Stimulated activated CD4-positive, alpha-beta T cell treated with anti-CD3 and anti-CD28 coated beads, Interleukin-15, amount 100 ng/mL, for 48 hours (primary cell): ENCODE measurements at places on chromosomes 7 and 10.

DNA sequence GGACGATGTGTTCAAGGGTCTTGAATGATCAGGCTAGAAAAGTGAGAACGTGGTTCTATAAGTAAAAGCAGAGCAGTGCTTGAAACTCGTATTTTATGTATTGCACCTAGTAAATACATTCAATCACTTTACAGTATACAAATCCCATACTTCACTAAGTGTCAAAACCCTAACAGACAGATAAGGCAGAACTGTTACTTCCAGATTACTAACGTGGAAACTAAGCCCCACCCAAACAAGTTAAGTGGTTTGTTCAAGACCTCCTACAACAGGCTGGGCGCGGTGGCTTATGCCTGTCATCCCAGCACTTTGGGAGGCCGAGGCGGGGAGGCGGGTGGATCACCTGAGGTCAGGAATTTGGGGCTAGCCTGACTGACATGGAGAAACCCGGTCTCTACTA lies 9.2 kb upstream of the MYO1G start:
- no peak for DNase-seq

DNA sequence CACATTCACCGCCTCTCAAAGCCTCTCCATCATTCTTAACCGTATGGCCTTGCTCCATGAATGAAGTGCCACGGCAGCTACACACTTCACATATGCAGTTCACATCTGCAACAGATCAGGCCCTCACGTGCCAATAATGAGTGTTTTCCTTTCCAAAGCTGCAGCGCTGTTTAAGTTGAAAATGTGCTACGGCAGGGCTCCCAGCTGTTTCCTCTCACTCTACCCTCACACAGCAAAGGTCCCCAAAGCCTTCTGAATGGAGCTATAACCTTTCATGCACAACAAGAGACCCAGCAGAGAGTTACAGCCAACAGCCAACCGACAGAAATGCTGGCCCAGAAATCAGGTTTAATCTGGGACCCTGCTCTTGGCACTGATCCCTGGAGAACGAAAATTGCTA lies 236.1 kb downstream of the ELMO1 start:
- DNase-seq, result no peak

DNA sequence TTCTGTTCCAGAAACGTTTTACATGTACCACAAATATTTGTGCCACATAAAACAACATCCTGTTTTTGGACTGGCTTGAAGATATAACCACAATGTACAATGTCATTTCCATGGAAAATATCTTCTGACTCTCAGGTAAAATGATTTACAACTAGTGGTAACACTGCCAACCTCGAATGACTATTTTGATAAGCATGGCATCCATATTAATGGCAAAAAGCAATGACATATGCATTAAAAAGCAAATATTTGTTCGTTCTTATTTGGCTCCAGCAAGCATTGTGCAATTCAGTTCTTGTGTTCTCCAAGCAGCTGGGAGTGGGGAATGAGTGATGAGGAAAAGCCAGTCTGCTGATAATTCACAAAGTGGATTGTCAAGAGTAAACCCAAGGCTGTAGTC lies 289.0 kb downstream of the PLXDC2 start:
- DNase-seq, result no peak

DNA sequence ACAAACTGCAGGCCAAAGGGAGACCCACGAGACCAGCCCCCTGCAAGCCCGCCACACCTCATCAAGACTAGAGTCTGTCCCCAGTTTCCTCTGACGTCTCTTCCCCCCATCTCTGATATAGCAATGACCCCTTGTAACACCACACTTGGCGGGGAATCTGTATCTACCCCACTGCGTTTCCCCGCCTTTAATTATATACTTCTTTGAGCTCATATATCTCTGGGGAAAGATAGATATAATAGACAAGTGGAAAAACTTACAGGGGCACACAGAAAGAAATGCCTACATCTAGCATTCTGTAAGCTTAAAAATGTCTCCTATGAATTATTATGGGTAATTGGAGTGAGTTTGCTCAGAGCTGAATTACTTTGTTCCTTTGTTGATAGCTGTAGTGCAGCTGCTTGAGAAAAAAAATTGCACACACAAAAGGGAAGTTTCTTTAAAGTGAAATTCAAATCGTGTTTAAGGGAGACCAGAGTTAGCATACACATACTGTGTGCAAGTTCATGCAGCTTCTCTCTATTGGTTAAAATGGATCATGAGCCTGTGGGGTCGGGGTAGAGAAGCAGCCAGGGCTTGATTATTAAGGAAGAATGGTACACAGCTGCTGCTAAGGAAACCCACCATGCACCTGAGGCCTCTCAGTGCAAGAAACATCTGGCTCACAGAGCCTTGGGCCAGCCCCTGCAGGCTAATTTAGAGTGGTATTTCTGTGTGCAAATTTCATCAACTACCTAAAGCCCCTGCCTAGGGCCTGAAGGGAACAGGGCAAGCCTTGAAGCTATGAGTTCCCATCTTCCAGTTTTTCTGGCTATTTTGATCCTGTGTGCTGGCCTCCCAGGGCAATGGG lies 32.5 kb downstream of the CDCA7L start:
- no peak for DNase-seq

GRCh38 chr10:31179091-31179680 lies 139.8 kb upstream of the ZEB1 start:
- DNase-seq, result no peak

GRCh38 chr7:45662540-45663166 lies 88.5 kb downstream of the ADCY1 start:
- DNase-seq, result no peak

- peak; percentile 30 for DNase-seq
Observed at GRCh38 chr10:73644015-73644743, 2.9 kb upstream of the MYOZ1 start.

DNA sequence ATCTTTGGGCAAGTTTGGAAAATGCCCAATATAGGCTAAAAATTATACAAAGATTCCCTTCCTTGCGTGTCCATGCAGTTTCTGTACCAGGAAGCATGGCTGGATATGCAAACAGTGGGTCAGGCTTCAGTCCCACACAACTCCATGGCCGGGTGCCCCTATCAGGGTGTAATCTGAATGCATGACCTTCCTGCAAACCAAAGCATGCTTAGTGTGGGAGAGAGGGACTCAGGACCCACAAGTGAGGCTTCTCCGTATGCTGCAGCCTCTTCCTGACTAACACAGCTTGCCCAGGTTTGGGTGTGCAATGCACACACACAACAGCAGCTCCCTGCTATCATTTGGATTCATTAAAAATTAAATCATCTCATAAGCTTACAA lies 8.5 kb downstream of the AKR1B10 start:
- no peak for DNase-seq

GRCh38 chr10:32386623-32387260 lies 39.8 kb upstream of the EPC1 start:
- no peak for DNase-seq

- peak; percentile 58 for DNase-seq
Observed at GRCh38 chr10:103244666-103245271, 918 bp upstream of the RPEL1 start.

DNA sequence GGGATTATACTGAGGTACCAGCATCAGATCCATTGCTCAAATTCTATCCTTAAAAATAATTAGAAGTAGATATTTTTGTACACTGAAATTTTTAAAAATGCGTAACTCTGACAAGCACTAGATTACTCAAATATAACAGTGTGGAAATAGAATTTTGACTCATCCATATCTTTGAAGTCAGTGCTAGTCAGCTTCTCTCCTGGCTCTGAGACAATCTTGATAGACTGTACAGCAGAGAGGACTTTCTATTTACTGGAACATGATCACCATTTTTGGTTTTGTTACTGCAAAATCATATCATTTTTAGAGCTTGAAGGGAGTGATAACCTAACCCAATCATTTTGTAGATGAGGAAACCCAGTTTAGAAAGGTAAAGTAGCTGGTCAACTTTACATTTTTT lies 195.0 kb downstream of the MTERF1 start:
- DNase-seq, result no peak

DNA sequence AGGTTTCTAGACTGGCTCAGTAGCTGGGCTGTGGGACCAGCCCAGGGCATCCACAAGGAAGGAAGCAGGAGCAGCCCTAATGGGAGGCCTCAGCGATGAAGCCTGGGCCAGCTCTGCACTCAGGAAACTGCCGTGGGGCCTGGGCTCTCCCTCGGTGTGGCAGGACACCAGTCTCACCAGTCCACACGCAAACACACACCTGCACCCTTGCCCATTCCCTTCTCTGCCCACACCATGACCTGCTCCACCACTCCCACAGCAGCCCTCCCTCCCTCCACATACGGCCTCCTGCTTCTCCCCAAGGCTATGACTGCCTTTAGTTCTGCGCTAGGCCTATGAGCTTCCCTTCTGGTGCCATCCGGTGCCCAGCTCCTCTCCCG lies 7.1 kb downstream of the FGF8 start:
- no peak for DNase-seq

DNA sequence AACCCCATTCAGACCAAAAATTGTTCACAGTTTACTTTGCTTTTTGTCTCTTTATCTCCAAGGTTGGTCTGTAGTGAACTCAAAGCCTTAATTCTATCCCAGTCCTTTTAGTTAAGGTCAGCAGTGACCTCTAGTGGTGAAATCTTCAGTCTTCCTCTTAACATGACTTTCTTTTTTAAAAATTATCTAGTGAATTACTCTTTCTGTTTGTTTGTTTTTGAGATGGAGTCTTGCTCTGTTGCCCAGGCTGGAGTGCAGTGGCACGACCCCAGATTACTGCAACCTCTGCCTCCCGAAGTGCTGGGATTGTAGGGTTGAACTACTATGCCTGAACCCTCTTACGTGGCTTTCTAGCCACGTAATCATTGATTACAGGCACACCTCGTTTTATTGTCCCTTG lies 25.0 kb downstream of the ZNF487 start:
- DNase-seq, result no peak

DNA sequence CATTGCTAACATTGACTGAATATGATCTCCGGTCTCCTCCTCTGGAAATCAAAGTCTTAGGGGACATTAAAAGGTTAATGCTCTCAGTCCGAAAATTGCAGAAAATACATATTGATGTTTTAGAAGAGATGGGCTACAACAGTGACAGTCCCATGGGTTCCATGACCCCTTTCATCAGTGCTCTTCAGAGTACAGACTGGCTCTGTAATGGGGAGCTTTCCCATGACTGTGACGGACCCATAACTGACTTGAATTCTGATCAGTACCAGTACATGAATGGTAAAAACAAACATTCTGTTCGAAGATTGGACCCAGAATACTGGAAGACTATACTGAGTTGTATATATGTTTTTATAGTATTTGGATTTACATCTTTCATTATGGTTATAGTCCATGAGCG lies 39.2 kb downstream of the SAMD8 start:
- DNase-seq, result no peak

DNA sequence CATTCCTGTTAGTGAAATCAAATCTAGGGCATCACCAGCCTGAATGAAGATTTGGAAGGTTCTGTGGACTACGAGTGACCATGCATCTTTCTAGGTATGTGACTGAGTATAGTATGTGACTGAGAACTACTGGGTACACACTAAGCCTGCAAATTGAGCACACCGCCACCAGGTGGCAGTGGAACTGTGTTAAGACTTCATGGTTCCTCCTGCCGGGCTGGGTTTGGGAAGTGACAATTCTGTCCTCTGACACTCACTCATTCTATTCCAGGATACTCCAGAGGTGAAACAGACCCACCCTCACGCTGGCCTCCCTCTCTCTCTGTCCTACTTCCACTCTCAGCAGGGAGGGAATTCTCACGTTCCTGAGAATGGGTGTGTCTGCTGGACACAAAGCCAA lies 84.0 kb upstream of the TMEM248 start:
- peak; percentile 43 for DNase-seq

DNA sequence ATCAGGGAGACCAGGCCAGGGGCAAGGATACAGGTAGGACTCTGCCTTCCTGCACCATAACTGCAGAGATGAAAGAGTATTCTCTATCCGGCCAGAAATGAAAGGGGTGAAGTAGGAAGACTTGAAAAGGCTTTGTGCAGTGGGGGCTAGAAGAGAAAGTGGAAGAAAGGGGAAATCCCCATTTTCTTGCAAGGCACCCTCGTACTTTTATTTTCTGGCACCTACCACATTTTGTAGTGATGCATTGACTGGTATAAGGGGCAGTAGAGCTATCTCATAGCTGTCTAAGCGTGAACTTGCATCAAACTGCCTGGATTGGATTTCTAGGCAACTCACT lies 752 bp upstream of the CAMK2G start:
- DNase-seq, result no peak

DNA sequence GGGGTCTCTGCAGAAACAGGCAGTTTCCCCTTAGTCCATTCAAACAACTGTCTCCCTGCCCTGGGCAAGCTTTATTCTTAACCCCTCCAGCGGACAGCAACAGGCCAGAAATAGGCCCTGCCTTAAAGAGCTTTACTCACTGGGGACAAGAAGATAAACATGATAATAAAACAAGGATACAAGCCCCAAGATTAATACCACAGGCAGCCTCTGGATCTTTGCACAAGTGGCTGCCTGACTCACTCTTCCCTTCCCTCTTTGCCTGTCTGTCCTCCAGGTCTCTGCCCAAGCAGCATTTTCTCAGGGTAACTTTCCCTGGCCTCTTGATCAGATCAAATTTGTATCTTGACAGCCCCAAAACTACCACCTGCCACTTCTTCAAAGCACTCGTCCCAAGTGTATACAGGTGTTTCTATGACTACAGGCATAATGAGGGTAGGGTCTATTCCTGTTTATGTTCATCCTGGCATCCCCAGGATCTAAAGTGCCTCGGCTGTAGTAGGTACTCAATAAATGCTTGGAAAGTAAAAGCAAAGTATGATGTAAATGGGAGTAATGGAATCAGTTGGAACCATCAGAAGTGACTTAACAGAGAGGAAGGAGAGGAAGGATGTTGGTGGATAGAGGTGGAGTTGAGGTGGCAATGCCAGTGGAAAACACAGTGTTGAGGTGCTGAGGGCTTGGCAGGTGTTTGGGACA lies 7.0 kb upstream of the CAMK2G start:
- DNase-seq, result no peak

DNA sequence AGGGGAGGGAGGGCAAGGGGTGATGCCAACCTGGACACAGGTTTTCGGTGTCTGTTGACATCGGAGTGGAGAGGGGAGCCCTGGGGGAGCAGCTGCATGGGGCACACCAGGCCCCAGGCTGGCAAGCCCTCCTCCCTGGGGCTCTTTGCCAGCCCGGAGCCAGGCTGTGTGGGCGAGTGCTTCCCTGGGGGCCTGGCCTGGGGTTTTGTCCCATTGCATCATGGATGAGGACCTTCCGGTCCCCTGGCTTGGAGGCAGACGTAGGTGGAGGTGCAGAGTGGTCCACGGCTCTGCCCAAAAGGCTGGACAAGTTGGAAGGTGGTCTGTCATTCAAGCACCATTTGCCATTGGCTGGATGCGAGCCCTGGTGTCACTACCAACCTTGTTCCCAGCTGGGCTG lies 34.8 kb downstream of the ZMIZ1 start:
- DNase-seq, result no peak

GRCh38 chr10:29977171-29977570 lies 82.2 kb downstream of the JCAD start:
- DNase-seq, result no peak

- DNase-seq, result no peak
Observed at GRCh38 chr10:123507298-123507697, 158.9 kb upstream of the GPR26 start.
